ENCODE measurements at places on chromosomes 6 and 20.

DNA sequence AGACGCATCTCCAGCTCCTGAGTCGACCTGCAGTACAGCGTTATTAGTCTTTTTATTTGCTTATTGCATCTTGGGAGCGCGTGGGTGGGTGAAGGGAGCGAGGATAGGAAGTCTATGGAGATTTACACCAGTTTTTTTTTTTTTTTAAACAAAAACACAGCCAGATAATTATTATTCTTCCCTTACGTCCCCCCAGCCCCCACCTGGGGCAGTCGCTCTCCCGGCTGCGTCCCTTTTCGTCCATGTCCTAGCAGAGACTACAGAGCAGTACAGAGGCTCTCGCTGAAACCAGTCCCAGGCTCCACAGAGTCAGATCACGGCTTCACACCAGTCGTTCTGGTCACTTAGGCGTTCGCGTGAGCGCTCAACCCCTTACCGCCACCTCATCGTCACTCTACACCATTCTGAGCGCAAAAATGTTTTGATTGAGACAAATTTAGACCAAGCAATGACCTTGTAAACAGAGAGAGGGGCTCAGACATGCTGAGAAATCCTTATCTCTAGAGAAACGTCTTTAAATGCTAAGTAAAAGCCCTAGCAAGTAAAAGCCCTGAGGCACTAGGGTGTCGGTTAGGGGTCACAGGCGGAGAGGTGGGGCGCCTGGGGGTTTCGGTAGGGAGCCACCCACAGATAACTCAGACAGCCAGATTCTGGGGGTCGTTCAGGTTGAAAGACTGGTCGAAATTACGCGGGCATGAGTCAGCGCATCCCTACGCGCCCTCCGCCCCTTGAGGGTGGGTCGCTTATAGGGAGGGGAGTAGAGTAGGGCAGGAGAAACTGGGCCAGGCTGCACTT is 975 bp upstream of the PPT2 start:
- peak; percentile 29 for DNase-seq

DNA sequence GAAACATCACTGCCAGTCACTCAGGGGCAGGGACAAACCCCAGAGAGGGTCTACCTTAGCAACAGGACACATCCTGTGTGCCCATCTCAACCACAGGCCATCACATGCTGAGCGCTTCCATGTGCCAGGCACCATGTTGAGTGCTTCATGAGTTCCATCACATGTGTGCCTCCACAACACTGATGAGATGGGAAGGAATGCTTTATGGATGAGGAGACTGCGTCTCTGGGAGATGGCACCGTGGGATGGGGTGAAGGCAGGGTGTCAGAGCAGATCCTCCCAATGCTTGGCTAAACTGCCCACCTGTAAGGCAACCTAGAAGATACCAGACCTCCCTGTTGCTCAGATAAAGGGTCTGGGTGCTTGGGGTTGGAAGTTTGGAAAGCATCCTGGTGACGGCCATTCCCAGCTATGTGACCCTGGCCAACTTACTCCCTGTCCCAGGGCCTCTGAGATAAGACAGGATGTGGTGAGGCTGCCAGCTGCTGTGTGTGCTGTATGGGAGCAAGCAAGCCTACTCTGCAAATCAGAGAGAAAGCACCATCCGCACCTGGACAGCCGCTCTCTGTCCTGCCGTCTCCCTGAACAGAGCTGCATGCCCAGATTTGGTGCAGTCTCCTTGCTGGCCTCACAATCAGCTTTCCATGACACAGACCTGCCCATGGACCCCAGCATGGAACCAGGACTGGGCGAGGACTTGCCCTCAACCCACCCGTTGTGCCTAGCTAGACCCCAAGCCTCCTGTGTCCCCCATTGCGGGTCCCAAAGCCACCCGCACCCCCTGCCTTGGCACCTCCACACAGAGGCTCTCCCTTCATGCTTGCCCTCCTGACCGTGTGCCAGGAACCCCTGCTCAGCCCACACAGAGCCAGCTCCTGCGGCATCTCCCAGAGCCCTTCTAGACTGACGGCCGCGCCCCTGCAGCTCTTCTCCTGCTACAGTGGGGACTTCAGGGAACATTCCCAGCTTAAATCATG is 143.7 kb downstream of the SYNDIG1 start:
- peak; percentile 11 for DNase-seq

GRCh38 chr20:7540923-7541322 is 399.3 kb downstream of the HAO1 start:
- peak; percentile 28 for DNase-seq

DNA sequence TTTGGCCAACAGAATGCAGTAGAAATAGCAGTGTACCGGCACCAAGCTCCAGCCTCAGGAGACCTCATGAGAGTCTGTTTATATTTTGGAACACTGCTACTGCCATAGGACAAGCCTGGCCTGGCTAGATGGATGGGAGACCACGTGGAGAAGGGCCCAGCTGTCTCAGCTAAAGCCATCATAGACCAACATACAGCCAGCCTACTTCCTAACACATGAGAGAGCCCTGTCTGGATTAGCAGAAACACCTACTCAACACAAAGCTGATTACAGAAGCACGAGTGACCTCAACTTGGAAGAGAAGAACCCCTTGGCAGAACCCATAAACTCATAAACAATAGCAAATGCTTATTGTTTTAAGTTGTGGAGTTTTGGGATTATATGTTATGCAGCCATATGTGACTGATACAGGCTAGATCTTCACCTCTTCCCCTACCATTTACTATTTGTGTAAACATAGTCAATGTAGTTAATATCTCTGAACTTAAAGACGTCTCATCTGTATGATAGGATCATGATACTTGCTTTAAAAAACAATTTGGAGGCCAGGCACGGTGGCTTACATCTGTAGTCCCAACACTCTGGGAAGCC is 199.4 kb upstream of the ZNF217 start:
- no peak for DNase-seq

DNA sequence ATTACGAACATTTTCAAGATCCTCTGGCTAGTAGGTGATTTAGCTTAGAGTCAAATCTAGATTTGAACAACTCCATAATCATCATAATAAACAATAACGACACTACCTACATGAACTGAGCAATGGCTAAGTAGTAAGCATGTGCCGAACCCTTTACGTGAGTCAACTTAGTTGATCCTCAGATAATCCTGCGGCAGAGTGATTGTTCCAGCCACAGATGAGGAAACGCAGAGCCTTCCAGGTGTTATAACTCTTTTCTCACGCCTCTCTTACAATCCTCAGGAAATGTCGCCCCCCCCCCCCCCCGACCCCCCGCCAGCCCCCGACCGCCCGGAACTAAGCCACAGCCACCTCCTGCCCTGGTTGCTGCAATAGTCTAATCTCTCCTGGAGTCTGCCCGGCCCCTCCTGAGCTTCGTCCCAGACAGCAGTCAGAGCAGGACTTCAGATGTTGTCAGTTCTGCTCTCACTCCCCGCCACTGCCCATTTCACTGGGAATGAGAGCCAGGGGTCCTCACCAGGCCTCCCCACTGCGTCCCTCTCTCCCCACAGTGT is 141.5 kb upstream of the AGPAT4 start:
- no peak for DNase-seq

GRCh38 chr6:44738601-44739146 is 351.2 kb downstream of the CDC5L start:
- DNase-seq, result peak; percentile 63

DNA sequence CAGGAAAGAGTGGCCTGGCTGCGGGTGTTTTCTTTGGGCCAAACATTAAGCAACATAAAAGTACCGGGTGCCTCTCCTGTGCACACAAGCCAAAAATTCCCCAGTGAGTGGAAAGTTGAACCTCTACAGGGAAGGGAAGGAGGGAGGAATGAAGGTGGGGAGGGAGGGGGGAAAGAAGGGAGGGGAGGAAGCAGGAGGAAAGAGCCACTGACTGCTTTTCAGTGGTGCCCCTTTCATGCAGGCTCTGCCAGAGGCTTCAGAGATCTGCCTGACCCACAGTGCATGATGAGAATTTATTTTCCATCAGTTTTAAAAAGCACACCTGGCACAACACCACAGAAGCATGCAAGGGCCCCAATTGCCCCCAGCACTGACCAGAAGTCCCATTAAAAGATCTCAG is 27.5 kb upstream of the AVP start:
- no peak for DNase-seq

- DNase-seq, result no peak
Measured at GRCh38 chr6:14861491-14861943, 384.4 kb upstream of the JARID2 start.

DNA sequence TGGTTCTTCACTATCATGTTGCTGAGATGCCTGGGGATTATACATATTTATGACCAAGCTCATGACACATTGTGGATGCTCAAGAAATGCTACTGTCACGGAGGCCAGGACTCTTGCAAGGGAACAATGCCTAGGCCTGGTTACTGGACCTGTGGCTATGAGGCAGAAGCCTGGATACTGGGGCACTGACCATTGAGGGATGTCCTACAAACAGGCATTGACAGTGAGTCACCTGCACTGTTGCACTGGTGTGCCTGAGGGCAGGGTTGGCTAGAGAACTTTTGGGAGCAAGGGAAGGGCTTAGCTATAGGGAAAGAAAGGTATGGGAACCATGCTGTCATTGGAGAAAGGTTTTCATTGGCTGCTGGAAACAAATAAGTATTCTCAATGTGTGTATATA is 313.1 kb upstream of the SUPT3H start:
- DNase-seq, result no peak

GRCh38 chr6:36364669-36365479 is 22.6 kb downstream of the ETV7 start:
- DNase-seq, result peak; percentile 64

GRCh38 chr20:33015114-33015484 is 7.6 kb downstream of the BPIFB2 start:
- DNase-seq, result no peak

DNA sequence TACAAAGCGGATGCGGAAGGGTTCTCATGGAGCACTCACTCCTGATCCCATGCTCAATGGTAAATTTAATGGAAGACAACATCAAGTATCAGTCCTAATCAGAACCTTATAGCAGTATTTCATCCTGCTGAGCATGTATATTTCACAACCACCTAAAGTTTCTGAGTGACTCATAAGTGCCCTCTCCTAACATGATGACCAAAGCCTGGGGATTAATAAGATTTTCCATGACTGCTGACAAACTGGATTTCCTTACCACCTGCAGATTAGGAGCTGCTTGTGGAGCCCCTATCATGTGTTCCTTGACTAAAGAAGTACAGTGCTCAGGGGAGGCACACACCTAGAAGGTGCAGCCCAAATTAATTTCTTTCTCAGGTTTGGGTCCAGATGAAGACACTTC is 112.8 kb downstream of the INSM1 start:
- peak; percentile 76 for DNase-seq

DNA sequence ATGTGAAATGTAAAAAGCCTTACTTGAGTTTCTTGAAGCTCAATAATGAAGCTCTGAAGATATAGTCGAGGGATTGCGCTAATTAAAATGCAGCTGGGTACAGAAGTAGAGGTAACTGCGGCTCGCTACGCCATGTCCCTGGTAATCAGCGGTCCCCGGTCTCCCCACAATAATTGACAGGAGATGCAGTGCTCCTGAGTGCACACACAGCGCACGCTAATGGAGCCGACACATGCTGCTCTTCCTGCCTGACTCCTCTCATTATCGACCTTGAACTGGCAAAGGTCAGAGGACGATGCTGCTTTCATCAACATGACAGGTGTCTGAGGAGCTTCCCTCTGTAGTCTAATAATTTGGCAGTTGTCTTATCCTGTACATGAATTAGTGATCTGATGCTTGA is 365.9 kb downstream of the RNF144B start:
- no peak for DNase-seq

DNA sequence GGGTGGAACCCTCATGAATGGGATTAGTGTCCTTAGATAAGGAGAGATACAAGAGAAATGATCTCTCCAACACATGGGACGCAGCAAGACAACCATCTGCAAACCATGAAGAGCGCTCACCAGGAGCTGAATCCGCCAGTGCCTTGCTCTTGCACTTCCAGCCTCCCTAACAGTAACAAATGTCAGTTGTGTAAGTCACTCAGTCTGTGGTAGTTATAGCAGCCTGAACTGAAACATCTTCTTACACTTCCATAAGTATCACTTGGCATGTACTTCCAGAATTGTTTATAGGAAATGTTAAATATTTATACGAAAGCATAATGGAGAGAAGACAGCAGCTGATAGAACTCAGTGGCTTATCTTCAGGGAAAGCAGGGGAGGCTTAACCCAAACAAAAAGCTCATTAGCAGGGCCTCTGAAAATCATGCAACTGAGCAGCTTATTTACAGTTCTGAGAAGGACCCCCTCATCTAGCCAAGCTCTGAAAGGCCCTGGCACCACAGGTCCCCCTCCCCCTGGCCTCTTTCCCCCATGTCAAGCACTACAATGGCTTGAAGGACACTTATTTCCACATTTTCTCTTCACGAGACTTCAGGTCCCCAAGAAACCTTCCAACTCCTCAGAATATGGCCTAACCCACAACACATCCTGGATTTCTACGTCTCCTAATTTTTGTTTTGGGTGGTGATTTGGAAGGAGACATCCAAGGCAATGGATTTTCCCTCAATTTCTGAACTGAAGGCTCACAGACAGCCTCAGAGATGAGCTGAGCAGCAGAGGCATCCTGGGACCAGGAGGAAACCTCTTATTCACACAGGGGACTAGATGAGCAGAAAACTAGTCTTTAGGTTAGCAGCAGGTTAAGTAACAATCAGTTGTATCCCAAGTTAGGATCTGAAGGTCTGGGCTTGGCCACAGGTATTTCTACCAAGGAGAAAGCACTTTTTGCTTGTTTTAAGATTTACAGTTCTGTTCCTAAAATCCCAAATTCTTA is 49.1 kb downstream of the GCLC start:
- DNase-seq, result no peak

DNA sequence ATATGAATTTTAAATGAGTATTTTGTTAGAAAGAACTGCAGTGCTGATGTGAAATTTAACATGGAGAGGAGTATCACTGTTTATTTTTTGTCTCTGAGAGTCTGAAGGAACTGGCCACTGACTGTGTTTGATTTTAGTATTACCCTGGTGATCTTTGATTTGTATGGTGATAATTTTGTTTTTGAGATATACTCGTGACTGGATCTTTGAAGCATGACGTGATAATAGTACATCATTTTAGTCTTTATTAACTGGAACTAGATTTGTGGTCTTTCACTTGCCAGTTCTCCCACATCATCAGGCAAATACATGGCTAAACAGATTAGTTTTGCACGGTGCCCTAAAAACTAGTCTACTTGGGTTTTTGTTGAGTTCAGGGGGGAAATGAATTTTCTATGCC is 55.5 kb downstream of the ARID1B start:
- no peak for DNase-seq

DNA sequence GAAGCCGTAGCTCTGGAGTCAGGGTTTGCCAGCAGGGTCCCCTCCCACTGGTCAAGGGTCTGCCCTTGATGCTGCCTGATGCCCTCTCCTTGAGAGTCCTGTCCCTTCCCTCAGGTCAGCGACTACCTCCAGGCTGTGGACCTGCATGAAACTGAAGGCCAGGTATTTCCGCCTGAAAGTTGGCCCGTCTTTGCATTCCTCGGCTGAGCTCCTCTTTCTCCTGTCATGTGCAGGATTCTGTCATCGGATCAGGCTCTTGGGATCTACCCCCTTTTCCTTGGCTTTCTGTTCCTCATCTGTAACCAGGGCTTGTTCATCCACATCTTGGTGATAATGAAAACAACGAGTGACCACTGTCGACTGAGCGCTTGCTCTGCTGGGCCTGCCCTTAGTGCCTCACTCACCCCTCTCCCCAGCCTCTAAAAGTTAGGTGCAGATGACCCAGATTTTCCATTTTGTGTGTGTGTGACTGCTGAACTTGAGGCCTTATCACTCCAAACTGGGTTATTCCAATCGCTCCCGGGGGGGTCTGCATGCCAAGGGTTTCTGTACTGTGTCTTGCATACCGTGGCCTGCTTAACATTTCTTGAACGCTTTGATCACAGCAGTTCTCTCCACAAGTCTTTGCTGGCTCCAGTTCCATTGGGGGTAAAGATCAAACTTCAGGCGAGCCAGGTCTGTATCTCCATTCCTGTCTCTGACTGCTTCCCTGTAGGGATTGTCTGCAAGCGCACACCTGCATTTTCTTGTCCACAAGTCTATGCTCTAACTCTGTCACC is 81.6 kb downstream of the DTD1 start:
- no peak for DNase-seq
